ENCODE measurements at places on chromosomes 7 and 10.
A peak's percentile ranks its signal among the peaks of the same experiment; 100 is the strongest.

DNA sequence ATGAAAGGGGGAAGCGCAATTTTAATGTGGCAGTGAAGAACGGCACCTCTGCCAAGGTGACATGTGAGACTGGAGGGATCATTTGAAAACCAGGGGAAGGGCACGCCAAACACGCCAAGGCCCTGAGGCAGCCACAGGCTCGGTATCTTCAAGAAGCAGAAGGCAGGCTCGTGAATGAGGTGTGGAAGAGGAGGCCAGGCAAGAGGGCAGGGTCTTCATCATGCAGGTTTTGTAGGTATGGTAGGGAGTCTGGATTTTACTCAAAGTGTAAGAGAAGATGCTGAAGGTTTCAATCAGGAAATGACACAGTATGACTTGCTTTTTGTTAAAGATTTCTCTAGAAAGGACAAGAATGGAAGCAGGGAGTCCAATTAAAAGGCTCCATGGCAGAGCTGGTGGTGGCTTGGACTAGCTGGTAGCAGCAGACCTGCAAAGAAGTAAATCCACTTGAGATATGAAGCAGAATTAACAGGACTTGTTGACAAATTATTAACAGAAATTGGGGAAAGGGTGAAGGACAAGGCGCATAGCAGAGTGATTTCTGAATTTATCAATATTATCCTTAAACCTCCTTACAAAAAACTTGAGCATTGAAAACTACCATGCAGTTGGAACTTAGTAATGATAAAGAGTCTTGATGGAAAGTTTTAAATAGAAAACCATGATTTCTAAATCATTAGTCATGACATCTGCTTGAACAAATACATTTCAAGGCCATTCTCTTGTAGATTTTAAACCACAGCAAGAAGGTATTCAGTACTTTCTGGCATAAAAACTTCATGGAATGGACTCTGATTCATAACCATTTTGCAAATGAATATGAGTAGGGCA lies 70.4 kb downstream of the COA1 start:
- DNase-seq = no peak

DNA sequence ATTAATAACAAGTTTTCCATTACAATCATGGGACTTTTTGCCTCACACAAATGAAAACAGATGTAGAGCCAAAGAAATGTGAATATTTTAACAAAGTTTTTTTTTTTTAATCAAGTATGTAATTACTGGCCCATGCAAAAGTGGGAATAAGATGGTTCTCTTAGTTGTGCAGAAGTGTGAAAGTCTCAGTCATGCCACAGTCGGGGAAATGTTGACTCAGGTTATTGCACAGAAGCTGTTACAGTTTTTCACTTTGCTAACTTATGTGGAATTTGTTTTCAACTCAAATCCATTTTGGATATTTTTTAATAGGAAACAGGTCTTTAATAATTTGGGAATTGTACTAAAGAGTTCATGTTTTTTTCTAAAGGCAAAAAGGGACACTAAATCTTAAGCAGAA lies 44.0 kb upstream of the CAV2 start:
- no peak for DNase-seq

DNA sequence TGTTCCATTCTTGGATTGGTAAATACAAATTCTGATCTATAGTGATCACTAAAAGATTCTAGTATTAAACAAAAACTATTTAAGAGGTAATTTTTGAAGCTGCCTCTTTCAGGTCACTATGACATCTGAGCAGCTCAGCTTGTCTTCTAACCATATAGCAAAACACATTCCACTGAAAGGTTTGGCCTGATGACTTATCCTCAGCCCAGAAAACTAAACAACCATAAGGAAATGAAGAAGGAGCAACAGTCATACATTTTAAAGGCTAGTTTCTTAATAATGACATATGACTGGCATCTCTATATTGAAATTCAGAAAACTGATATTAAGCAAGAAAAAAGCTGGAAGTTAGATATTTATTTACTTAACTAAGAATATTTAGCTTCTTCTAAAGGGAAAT lies 24.6 kb downstream of the NT5C2 start:
- no peak for DNase-seq

GRCh38 chr10:62396864-62397263 lies 22.7 kb downstream of the ZNF365 start:
- no peak for DNase-seq

GRCh38 chr10:29409241-29410054 lies 120.6 kb downstream of the LYZL1 start:
- DNase-seq = peak; percentile 12

GRCh38 chr10:48442090-48442808 lies 135.8 kb downstream of the MAPK8 start:
- DNase-seq = no peak

DNA sequence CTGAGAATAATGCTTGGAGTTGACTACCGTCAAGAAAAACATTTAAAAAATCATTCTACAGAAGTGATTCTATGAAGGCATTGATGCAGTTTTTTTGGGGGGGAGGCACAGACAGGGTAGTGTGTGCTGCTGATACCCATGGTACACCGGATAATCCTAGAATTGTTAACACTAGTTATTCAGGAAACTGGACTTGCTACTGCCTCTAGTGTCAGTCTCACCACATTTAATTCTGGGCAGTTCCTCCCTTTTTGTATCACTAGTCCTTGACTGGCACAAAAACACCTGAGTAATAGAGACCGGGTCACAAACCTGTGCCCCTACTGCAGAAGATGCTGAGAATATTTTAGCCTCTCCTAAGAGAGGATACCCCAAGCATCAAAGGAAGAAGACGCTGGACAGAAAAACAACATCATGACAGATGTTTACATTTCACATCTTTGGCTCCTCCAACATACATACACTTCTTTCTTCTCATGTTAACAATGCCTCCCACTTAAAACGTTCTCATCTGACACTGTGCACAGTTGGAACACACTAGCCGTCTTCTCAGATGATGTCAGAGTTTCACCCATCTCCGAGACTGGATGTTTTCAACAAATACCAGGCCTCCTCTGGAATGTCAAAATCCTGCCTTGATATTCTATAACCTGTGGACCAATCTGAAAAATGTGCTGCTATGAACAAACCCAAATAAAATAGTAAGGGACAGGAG lies 13.1 kb upstream of the TCAF1 start:
- no peak for DNase-seq
